ENCODE measurements at places on chromosomes 13 and 19.
A peak's percentile ranks its signal among the peaks of the same experiment; 100 is the strongest.

GRCh38 chr19:10450853-10451609 is 30.7 kb downstream of the PDE4A start:
- DNase-seq: no peak

DNA sequence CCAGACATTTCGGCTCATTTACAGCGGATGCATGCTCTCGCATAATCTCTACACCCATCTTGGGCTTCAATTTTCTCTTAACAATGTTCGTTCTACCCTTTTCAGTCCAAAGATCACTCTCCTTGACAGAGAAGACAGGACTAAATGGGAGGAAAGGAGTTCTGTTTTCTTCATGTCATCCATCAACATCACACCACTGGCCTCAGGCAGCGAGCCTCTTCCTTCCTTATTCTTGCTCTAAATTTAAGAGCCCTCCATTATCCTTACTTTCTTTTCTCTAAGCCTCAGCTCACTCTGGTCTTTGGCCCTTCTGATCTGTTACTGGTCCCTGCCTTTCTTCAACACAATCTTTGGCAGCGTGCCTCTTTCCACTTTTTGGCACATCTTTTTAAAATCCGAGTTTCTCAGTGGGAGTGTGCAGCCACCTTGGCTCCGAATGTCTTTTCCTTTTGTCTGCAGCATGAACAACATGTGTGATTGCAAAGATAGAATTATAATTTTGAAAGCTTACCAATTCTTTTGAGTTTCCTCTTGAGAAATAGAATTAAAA is 98.7 kb downstream of the FAM216B start:
- DNase-seq: no peak

DNA sequence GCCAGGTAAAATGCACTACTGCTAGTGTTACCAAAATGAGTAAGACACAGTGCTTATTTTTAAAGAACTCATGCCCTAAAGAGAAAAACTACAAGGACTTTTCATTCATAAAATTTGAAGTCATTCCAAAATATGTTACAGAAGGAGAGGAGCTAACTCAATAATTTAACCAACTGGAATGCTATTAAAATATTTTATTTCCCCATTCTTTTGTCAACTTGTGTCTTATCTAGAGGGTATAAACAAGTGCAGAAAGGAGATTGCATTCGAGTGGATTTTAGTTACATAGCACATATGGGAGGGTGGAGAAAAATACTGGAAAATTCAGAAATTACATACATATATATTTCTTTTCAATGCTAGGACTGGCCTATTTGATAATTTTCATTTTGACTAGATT is 131.0 kb upstream of the IRS2 start:
- no peak for DNase-seq

GRCh38 chr19:45621976-45622503 is 17.2 kb downstream of the EML2 start:
- DNase-seq: no peak

DNA sequence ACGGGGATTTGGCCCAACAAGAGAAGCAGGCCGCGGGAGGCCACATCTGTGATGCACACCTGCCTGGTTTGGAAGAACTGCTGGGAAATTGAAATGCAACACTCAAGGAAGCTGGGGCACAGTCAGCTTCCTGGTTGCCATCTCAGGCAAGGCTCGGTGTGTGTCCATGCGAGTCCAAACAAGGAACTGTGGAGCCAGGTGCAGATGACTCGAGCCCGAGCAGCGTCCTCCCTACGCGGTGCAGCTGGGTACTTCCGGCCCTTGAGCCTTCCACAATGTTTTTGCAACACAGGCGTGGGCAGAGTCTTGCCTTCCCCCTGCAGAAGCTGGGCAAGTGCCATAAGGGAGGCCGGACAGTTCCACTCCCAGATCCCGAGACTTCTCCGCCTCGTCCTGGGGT is 94.6 kb downstream of the CRYL1 start:
- no peak for DNase-seq

- DNase-seq: no peak
Observed at GRCh38 chr13:49749848-49750247, 42.6 kb downstream of the KPNA3 start.

DNA sequence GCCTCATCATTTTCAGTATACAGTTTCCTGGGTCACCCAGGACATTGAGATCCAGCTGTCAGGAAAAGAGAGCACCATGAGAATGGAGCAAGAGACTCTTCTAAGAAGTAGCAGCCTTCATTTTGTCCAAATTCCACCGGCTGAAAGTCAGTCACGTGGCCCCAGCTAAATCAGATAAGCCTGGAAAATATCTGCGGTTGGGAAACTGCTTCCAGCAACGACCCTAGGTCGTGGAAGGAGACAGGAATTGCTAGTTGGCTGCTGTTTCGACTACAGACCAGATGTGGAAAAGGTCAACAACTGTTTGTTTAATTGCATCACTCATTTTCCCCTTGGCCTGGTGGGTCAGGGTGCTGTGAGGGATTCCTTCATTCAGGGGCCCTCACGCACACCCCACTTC is 107.0 kb downstream of the ZNF536 start:
- DNase-seq: peak; percentile 48

GRCh38 chr13:96771486-96772367 is 222.5 kb downstream of the OXGR1 start:
- no peak for DNase-seq

GRCh38 chr13:49954674-49955455 is 18.7 kb upstream of the SPRYD7 start:
- peak; percentile 36 for DNase-seq
